ENCODE measurements at places on chromosomes 2 and 18.

DNA sequence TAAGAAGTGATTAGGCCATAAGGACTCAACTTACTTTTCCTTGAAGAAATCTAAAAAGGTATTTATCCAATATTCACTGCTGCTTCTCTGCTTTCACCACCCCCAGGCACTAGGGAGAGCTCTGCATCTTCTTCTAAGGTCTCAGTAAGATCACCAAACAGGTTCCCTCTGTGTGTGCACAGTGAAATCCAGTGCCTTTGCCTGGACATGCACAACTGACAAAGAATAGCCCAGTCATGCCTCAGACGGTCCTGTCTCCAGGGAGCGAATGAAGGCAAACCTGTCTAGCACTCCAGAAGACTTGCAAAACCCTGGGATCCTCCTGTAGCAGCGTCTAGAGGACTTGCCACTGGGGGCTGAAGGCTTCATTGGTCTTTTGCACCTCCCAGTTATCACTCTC, 344.5 kb upstream of the LRATD1 start:
- no peak for DNase-seq

GRCh38 chr2:21836261-21836660, 712.5 kb downstream of the TDRD15 start:
- peak; percentile 35 for DNase-seq

DNA sequence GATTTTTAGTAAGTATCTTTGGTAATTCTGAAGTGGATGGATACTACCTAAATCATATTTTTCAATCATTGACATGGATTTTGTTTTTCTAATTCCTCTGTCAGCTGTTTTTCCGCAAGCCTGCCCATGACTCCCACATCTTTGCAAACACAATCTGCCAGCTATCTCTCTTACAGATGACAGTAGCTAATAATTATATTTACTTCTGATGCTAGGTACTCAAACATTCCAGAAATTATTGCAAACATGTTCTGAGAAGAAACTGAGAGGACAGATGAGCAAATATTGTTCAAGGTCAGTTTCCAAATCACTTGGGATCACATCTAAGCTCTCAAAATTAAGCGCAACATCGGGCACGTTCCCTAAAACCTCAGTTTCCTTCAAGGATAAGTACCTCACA, 270.0 kb upstream of the CDH19 start:
- no peak for DNase-seq

DNA sequence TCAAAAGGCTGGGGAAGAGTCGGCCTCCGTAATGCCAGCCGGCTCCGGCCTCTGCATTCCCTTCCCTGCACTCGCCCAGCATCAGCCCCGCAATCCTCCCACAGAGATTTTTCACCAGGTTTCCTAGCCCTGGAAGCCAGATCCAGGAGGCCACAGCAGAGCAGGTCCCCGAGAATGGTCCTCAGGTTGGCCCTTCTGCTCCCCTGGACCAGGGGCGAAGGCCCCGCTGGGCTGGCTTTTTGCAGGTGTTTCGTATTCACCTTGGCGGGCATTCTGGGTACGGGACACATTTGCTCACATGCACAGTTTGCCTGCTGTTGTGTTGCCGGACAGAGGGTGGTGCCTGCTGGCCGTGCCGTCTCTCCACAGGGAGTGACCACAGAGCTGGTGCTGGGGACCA, 309.5 kb downstream of the NDUFA10 start:
- no peak for DNase-seq

- DNase-seq: no peak
Observed at GRCh38 chr2:172919732-172920131, 155.9 kb upstream of the MAP3K20 start.

- no peak for DNase-seq
Observed at GRCh38 chr2:42207826-42208225, 38.7 kb downstream of the EML4 start.

DNA sequence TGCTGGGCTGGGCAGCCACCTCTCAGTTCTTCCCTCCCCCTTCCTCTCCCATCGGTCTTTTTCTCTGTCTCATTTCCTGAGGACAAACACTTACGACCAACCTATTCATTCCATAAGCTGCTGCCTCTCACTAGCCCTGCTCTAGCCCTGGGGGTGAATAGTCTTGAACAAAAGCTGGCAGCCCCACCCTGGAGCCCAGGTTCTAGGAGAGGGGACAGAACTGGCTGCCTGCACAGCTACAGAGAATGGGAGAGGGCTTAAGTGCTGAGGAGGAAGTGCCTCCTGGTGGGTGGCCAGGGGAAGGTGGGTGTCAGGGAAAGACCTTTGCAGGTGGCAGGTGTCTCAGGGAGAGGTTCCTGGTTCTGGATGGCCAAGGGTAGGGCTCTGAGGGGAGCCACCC, 22.8 kb downstream of the ANO7 start:
- DNase-seq: no peak

DNA sequence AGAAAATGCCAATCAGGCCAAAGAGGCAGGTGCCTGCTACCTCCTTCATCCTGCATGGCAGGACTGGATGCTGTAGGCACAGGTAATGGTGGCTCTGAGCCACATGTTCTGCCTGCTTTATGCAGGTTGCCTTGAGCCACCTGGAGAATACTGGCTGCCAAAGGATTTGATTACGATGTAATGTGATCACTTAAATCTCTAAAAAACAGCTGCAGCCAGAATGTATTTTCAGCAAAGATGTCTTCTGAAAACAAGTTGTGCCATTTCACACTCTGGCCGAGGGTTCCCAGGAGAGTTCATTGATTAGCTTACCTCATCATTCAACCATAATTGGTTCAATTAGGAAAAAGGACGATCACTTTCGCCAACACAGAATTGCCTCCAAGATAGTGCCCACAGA, 17.9 kb upstream of the MSGN1 start:
- DNase-seq: no peak

GRCh38 chr2:177020524-177021119, 192.0 kb upstream of the HNRNPA3 start:
- DNase-seq: no peak

Measured in fibroblast of skin of right quadriceps (primary cell).